ENCODE measurements at places on chromosomes 7 and 10. TPM values are rescaled to one million over a fixed set of nuclear protein-coding genes. Genes with fewer than 3 reads are reported as not detected.

GRCh38 chr10:15448598-15448997, 77.5 kb upstream of the FAM171A1 start:
- no peak for DNase-seq

USP54 gene
- 159 TPM for total RNA-seq

DNA sequence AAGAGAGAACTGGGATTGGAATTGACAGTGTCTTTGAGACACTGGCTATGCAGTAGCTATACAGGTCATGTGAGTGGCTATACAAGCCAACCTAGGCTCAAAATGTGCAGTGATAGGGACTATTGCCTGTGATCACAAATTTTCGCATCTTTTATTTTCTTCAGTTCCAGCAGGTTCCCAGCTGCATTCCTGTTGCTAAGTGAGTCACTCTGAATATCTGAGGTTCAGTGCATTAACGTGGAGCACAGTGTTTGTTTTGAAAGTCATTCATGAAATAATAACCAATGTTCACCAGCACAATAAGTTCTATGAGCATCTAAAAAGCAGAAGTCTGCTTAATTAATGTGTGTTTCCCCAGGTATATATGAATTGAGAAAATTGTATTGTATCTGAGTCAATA, 1236.0 kb upstream of the CELF2 start:
- DNase-seq: no peak

OR6V1 gene
- total RNA-seq: not detected

- no peak for DNase-seq
Observed at GRCh38 chr7:79245623-79246249, 207.7 kb downstream of the MAGI2 start.

GRCh38 chr10:11608159-11609013, 3.1 kb downstream of the USP6NL start:
- no peak for DNase-seq

DNA sequence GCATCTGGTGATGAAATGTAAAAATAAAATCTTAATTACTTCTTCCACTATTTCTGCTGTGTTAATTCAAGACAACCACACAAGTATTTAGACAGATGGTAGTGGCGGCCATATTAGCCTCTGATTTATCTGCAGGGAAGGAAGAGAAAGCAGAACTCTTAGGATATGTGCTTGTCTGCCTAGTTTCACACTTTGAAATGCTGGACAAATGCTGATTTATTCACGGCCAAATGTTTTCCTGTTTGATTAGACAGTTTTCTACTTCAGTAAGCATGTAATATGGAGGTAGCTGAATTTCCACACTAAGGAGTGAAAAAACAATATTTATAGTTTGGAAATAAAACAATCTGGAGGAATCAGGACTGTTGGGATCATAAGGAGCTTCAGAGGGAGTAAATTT, 158.1 kb downstream of the AGMO start:
- no peak for DNase-seq

Data from thyroid gland (tissue), 4 donors.